ENCODE measurements at places on chromosomes 11 and 22.
A peak's percentile ranks its signal among the peaks of the same experiment; 100 is the strongest.

DNA sequence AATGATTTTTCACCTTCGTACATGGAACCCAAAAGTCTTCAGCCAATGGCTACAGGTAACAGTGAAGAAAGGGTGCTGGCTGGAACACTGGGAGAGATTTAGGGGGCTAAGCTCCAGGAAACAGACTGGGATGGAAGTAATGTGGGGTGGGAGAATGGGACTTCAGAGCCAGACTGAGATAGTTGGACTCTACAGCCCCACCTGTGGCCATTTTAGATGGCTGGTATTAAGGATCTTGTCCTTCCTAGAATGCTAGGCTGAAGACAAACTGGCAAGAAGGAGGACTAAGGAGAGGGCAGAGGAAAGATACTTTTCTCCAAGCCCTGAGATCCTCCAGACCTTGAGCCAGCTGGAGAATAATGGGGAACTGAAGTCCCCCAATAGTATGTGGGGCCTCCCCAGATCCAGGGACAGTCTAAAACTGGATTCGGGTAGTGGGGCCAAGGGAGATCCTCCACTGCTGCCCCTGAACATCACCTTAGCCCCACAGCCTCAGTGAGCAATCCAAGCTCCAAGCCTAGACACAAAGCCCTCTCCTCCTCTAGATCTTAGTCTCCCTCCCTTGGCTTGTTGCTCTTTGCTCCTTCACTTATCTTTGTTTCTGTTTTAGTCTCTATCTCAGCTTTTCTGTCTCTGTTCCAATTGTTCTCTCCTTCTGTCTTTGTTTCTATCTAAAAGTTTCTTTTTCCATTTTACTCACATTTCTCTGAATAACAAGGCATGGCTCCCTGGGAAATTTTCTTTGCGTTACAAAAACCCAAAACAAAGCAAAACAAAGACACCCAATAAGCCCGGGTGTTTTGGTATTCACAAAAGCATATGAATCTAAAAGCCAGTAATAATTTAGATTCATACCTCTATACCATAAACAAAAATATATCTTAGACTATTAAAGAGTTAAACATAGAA, 16.2 kb upstream of the RRAS2 start:
- DNase-seq = no peak

DNA sequence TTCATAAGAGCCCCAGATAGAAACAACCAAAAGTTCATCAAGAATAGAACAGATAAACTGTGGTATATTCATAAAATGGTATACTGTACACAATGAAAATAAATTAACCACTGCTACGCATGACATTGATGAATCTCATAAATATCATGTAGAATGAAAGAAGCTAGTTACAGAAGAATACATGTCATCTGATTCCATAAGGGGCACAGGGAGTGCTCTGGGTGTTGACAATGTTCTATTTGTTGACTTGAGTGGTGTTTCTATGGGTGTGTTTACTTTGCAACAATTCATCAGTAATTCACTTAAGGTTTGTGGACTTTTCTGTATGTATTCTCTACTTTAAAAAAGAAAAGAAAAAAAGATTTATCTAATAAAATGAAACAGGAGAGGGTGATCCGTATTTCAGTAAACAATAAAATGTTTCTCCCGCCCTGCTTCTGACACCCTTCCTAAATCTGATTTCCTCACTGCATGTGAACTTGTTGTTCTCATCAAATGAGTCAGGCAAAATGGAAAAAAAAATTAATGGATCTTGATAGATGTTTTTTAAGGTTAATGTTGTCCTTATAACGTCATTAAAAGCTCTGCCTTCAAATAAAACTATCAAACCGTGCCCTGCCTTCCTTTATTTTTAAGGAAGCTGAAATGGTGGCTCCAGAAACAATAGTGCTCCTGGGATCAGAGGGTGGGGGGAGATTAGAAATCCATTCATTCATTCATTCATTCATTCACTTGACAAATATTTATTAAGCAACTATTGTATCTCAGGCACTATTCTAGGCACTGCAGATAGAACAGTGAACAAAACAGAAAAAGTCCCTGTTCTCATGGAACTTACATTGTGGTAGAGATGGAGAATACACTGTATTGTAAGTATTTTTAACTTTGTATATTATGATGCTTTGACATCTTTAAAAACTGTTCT, 77.2 kb upstream of the CD44 start:
- peak; percentile 39 for DNase-seq

GRCh38 chr11:70805971-70806370, 407.6 kb downstream of the CTTN start:
- no peak for DNase-seq

DNA sequence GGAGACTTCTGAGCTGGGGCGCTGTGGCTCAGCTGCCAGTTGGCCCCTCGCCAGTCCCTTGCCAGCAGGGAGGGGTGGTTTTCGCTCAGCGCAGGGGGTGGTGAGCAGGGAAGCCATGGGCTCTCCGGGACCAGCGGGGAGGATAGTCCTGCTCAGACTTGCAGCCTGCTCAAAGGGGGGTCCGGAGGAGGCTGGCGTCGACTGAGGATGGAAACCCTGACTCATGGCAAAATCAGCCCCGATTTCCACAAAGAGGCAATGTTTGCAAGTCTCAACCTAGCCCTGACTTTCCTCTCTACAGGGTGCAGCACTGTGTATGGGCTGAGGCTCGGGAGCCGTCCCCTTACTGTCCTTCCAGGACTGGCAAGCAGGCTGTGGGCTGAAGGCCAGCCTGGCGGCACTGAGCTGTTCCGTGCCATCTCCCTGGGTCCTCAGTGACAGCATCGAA, 35.1 kb downstream of the FBLN1 start:
- DNase-seq = peak; percentile 90

- DNase-seq = no peak
Observed at GRCh38 chr11:58395581-58395980, 11.1 kb downstream of the OR5B3 start.

DNA sequence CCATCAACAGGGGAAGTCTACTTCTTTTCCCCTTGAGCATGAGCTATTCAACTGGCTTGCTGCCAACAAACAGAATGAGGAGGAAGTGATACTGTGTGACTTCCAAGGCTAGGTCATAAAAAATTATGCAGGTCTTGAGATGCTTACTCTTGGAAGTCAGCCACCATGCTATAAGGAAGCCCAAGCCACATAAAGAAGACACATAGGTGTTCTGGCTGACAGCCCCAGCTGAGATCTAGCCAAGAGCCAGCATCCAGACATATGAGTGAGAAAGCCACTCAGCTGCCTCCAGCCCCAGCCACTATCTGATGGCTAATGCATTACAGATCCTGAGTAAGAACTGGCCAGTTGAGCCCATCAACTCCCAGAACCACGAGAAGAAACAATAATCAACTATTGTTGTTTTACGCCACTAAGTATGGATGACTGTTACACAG, 31.0 kb upstream of the PPP2R1B start:
- DNase-seq = peak; percentile 11

DNA sequence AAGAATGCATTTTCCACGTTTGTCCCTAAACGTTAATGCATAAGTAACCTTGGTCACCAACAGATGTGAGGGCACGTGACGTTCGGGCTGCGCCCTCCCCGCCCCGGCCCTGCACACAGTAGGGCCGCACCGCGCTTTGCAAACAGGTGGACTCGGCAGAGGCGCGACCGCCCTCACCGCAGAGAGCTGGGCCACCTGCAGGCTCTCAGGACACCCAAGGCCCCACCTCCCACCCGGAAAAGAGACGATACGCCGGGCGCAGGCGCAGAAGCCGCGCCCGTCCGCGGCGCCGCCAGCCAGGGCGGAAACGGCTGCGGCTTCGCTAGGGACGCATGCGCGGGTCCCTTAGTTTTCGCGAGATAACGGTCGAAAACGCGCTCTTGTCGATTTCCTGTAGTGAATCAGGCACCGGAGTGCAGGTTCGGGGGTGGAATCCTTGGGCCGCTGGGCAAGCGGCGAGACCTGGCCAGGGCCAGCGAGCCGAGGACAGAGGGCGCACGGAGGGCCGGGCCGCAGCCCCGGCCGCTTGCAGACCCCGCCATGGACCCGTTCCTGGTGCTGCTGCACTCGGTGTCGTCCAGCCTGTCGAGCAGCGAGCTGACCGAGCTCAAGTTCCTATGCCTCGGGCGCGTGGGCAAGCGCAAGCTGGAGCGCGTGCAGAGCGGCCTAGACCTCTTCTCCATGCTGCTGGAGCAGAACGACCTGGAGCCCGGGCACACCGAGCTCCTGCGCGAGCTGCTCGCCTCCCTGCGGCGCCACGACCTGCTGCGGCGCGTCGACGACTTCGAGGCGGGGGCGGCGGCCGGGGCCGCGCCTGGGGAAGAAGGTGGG, at the start of gene FADD:
FADD (plus strand) TSS at position 377 of the 831 bp plus-strand sequence; CDS start at position 541, 164 bp downstream.
- DNase-seq = peak; percentile 84

GRCh38 chr22:21688706-21689381, 23.0 kb downstream of the PPIL2 start:
- no peak for DNase-seq

DNA sequence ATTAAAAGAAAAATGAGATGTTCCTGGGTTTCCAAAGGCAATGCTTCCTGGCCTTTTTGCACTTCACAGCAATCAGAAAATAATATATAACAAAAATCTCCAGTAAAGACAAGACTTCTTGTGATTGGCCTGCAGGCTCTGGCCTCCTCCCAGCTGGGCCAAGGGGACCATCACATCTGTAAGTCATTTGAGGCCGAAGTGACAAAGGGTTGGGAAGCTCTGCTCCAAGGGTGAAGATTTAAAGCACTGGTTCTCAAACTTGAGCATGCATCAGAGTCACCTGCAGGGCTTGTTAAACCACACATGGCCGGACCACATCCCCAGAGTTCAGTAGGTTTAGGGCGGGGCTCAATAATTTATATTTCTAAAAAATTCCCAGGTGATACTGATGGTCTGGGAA, 32.1 kb downstream of the ARFGAP2 start:
- DNase-seq = no peak

- DNase-seq = no peak
Observed at GRCh38 chr11:65236194-65237059, 25.3 kb upstream of the POLA2 start.

GRCh38 chr11:86097980-86098379, 29.1 kb upstream of the PICALM start:
- DNase-seq = no peak

- DNase-seq = no peak
Observed at GRCh38 chr22:32686354-32686753, 115.2 kb upstream of the TIMP3 start.

- no peak for DNase-seq
Observed at GRCh38 chr22:49838771-49839717, 11.4 kb upstream of the BRD1 start.
